ENCODE measurements at places on chromosomes 4 and X.

DNA sequence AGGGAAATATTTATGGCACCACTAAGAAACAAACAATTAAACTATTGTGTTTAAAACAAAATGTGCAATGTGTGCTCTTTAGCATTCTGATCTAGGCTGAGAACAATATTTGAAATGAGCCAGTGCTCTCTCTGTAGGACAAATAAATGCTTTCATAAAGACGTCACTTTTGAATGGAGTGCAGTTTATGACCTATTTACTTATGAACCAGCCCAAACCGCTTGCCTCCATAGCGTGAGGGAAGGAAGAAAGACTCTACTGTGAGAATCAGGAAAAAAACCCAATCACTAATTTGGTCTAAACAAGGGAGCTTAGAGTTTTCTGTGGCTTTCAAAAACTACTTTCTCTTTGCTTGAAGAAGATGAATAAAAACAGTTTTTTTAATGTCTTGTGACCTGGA, 39.4 kb downstream of the SAT1 start:
- no peak for DNase-seq

DNA sequence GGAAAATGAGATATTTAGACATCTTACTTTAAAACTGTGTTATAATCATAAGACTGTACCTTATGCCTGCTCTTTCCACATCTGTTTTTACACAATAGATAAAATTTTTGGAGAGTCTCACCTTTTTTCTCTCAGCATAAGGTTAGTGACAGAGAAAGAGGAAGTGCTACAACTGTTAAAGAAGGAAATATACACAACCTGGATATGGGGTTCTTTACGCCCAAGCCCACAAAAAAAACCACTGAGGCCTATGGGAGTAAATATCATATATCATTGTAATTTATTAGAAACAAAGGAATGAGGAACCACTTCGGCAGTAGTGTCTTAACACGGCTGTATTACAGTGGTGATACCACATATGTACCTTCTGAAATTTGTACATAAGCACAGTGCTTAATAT, 265.9 kb upstream of the GK2 start:
- DNase-seq = no peak

- DNase-seq = no peak
These were observed 77.2 kb upstream of the HSD17B10 start for GRCh38 chrX:53511322-53511721.

GRCh38 chrX:139930916-139931645, 1.8 kb downstream of the ATP11C start:
- no peak for DNase-seq
